ENCODE measurements at places on chromosomes 1 and 21.

- no peak for DNase-seq
These were observed 22.9 kb downstream of the CD244 start for GRCh38 chr1:160839746-160840145.

DNA sequence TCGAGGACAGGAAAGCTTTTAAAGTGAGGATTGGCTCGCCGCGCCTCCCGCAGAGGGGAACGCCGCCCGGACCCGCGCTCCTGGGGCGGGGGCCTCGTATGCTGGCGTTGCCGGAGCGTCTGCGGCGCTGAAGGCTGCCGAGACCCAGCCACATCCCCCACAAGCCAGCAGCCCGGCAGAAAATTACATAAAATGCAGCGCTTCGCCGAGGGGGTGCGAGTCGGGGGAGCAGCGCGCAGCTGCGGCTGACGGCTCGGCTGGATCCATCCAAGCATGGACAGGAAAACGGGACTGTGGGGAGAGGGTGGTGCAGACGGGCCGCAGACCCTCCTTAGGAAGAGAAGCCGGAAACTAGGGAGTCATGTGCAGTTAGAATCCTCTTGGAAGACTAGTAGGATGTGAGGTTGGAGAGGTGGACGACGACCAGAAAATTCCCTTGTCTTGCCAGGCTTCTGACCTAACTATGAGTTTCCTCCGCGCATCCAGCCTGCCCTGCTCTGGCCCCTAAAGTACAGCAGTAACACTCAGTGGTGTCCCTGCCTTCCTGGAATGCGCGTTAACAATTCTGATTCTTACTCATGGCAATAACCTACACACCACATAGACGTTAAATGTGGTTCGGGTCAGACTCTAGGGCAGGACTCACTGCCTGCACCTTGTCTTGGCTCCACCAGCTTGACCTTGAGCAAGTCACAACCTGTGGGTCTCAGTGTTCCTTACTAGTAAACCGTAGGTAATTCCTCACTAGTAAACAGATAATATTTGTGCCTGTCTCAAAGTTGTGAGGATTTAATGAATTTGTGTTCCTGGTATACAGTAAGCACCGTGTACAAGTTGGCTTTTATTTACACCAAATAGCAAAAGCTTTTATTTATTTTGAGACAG lies 953 bp upstream of the BRWD1 start:
- peak; percentile 17 for DNase-seq

DNA sequence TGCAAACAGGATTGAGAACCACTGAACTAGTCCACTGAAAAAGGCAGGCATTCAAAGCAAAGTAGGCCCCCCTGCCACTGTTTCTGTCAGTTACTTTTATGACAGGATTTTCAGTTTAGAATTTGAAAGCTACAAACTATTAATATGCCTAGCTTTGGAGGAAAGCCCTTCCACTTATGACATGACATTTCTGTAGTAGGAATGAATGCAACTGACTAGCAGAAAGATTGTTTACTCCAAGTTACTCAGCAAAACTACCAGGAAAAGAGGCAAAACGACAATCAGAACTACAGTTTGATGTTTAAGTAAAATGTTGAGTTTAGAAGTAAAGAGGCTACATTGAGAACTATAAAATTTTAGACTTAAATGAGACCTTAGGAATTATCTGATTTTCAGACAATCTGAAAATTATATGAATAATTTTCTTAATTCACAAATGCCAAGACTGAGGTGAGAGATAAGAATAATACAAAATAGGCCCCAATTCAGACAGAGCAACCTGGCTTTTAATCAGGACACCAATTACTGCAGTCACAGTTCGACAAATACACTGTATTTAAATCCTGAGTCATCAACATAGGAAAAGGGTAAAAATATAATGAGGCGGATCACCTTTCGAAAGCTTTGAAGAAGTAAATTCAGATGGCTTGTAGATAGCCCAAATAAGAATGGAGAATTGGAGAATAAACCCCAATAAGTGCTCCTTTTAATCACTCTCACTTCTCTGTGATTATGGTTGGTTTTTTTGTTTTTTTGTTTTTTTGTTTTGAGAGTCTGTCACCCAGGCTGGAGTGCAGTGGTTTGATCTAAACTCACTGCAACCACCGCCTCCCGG lies 2.2 kb downstream of the PRKAB2 start:
- DNase-seq = no peak

DNA sequence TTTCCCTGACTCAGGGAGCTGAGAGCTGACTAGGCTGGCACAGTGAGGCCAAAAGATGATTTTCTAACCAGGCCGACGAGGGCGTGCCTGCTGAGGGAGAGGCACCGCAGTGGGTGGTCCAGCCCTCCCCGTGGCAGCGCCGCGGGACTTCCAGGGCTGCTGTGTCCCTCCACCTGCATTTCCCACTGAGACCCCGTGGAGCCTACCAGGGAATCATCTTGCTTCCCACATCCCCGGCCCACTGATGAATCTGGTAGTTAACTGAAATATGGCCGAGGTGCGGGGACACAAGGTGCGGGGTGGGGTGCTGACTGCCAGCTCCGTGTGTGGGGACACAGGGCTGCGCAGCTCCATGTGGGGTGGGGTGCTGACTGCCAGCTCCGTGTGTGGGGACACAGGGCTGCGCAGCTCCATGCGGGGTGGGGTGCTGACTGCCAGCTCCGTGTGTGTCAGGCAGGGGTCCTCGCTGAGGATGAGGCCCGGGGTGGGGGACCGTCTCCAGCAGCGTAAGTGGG lies 10.4 kb downstream of the WRAP73 start:
- DNase-seq = no peak

DNA sequence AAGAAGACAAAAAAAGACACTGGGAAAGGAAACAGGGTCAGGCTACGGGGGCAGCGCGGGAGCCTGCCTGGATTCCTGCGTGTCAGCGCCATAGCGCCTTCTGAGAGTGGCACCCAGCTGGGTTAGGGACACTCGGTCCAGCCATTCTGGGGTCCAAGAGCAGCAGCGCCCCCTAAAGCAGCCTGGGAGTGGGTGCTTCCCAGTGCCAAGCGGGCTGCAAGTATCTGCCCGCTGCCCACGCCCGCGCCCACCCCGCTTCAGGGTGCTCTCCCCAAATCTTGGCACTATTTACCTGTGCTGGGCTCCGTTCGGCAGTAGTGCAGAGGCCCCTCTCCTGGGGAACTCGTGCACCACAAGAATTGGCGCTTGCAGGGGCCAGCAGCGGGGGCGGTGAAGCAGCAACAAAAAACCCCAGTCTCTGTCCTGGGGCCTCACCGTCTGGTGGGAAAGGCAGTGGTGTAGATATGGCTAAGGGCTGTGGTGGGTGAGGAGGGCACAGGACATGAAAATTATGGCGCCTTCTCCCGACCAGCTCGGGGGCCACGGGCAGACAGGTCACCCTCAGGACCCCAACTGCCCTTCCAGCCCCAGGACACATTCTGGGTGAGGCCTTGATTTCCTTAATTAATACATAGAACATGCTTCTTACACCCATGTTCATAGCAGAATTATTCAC lies 24.1 kb upstream of the LBR start:
- DNase-seq = no peak

DNA sequence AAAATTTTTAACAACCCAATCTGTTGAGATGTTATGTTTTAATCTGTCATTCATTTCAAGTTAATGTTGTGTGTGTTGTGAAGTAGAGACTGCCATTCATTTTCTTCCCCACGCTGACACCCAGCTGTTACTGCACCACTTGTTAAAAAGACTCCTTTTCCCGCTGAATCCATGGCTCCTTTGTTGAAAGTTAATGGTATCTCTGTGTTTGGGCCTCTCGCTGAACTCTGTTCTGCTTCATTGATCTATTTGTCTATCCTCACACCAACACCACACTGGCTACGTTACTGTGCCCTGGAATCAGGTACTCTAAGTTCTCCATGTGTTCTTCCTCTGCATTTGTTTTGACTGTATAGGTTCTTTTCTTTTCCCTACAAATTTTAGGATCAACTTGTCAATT lies 58.2 kb downstream of the PDE9A start:
- DNase-seq = no peak

DNA sequence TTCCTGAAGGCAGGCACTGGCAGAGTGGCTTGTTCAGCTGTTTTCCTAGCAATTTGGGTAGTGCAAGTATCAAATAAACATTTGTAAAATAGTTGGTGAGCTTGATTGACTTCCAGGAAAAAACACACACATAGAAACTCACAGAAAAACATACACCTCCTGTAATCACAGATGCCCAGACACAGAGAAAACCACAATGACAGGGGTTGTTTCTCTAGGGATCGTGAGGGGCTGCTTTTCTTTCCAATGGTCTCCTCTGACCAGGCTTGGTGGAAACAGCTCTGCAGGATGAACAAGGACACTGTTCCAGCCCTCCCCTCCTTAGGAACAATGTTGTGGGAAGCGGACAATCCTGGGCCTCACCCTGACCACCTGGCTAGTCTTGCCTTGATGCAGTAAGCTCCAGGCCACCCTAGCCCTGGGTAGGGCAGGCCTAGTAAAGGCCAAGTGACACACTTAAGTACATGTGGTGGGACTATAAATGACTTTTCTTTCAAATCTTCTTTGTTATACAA lies 142.5 kb upstream of the HMGB4 start:
- DNase-seq = no peak

GRCh38 chr1:22217811-22218460 lies 75.0 kb upstream of the WNT4 start:
- no peak for DNase-seq

- no peak for DNase-seq
These were observed 63.6 kb upstream of the VAMP3 start for GRCh38 chr1:7707527-7707926.

- DNase-seq = no peak
These were observed 38.7 kb upstream of the IPO9 start for GRCh38 chr1:201790261-201790660.

GRCh38 chr1:8090241-8090702 lies 64.2 kb upstream of the ERRFI1 start:
- no peak for DNase-seq

GRCh38 chr1:43317817-43318471 lies 17.2 kb downstream of the TIE1 start:
- no peak for DNase-seq

DNA sequence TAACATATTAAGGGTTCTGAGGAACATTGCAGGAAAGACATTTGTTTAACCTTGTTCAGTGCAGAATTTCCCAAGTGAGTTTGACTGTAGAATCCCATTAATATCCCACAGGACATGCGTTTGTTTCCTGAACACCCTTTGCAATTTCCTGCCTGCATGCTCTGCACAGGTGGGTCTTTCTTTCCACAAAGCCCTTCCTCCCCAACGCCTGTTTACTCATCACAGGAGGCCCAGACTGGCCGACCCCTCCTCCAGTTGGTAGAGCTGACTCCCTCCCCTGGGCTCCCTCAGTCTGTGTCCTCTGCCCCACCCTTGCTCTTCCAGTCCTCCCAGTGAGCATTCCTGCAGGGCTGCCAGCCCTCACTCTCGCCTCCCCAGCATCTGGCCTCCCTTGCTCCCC lies 47.5 kb upstream of the CTPS1 start:
- no peak for DNase-seq

- no peak for DNase-seq
These were observed 37.9 kb downstream of the PIK3R3 start for GRCh38 chr1:46094471-46095005.

DNA sequence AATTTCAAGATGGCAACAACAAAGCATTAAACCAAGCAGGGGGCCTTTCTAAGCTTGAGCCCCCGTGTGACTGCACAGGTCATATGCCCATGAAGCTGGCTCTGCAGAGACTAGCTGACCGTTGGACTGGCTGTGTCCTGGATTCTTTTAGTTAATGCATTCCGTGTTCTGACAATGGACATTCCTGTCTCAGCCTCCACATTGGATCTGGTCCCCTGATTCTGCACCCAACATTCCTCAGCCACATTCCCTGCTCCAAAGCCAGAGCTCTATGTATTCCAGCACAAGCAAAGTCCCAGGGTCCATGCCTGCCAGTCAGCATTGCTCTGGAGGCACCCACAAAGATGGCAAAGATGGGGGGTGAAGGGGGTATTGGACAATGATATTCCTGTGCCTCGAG lies 5.1 kb upstream of the NAV1 start:
- no peak for DNase-seq

- no peak for DNase-seq
These were observed 16.2 kb downstream of the MIER1 start for GRCh38 chr1:66940981-66941380.

- DNase-seq = no peak
These were observed 88.2 kb downstream of the PSMG1 start for GRCh38 chr21:39094847-39095579.

DNA sequence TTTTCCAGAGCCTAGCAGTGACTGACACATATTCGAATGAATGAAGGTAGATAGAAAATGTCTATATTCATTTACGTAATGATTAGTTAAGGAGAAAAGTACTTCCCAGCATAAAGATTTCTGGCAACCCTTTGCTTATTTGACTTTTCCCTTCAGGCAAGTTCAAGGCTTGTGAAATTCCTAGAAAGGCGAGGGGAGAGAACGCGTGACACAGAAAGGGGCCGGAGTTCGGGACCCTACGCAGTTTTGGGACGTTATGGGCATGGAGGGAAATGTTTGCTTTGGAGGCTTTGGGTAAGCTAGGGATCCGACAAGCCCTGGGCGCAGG lies 472 bp upstream of the USP25 start:
- DNase-seq = no peak

DNA sequence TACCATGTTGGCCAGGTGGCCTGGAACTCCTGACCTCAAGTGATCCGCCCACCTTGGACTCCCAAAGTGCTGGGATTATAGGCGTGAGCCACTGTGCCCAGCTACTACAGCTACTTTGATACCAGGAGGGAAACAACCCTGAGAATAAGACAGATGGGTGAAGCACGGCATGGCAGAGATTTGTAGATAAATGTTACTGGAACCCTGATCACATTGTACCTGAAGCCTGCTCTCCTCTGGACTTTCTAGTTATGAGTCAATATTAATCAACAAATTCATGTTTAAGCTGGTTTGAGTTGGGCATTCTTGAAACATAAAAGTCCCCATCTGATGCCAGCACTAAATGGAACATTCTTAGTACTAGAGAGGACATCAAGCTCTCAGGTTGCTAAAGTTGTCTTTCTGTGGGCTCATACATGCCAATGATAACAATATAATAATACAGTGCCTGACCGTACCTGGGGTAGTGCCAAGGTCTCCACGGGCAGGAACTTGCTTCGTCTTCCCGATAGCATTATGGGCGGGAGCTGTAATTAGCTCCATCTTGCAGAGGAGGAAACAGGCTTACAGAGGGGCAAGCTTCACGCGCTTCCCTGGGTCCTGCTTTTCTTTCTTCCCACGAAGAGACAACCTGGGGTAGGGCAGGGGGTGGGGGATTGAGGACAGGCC lies 30.7 kb upstream of the SLC19A1 start:
- DNase-seq = no peak

GRCh38 chr1:51652599-51652998 lies 35.7 kb downstream of the OSBPL9 start:
- DNase-seq = no peak

DNA sequence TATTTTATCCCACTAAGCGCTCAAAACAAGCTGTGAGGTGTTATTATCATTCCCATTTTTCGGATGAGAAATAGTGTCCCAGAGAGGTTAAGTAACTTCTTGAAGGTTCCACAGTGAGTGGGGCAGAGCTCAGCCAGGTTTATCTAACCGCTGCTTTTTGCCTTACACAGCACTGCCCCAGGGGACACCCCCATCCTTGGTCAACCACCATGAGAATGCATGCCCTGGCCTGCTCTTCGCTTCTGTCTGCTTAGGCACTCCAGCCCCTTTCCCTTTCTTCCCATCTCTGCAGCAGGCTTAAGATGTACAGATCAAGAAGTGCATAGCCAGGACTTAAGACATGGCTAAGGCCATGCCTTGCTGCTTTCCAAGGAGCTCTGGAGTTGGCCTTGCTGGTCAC lies 159.0 kb upstream of the CD34 start:
- no peak for DNase-seq
